NCI-H2227 treated with DMSO at 0.1 percent for 48 hours (cell line): ENCODE measurements at places on chromosomes 13 and 19.

GRCh38 chr19:8973501-8974091 lies 36.6 kb downstream of the MUC16 start:
- DNase-seq = no peak

DNA sequence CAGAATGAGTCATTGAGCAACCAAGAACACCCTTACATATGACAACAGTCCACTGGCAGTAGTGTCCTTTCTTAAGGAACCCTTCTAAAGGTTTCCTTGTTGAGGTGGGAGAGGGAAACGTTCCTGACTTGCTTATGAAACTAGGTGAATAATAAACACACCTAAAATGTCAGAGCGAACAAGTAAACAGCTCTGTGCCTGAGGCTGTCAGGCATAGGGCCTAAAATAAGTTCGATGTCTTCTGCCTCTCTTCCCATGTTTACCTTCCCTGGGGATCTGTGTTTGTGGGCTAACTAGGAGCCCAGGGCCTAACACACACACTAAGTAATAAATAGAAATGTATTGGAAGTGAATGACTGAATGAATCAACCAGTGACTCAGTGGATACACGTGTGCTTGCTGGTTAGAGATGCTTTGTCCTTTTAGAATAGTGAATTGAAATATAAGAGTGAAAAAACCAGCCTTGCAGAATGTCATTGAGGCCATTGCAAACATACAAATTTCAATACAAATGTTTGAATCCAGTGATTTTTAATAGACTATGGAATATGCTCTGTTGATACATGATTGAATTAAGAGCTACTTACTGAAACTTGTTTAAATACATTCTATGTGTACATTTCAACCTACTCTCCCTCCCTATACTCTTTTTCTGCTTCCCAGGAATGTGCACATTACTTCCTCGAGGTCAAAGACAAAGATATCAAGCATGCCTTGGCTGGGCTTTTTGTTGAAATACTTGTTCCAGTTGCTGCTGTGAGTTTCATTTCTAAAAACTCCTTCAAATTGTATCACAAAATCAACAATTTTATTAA lies 102.9 kb downstream of the FRY start:
- no peak for DNase-seq

DNA sequence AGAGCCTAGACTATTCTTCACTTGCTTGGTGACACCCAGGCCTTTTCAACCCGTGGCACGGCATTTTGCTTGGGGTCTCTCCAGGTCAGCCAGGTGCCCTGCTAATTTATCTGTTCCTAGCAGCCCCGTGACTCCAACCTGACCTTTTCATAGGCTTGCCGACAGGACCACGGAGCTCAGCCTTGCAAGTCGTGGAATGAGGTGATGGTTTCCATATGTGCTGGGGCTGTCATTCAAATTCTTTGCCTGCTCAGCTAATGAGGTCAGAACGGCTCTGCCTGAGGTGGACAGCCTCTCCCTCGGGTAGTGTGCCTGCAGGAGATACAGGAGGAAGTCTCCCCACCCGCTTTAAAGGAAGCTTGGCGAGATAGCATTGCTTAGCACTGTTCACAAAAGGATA lies 61.0 kb downstream of the SHISA2 start:
- DNase-seq = no peak

DNA sequence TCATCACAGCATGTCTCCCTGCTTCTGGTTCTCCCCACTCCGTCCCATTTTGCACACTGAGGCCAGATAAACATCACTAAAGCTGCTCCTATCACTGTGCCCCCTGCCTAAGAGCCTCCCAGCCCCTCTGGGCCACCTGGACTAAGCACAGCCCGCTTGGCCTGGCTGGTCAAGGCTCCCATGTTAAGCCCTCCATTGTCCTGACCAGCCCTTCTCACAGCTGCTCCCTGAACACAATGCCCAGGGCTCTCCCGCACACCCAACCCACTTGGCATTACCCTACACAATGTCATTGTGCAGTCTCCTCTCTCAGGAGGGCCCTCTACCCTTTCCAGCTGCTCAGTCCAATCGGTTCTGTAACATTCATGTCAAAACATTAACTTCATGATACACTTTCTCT lies 133.4 kb downstream of the NUFIP1 start:
- DNase-seq = no peak

- DNase-seq = no peak
These were observed 6.1 kb upstream of the ZNF543 start for GRCh38 chr19:57314146-57314545.

DNA sequence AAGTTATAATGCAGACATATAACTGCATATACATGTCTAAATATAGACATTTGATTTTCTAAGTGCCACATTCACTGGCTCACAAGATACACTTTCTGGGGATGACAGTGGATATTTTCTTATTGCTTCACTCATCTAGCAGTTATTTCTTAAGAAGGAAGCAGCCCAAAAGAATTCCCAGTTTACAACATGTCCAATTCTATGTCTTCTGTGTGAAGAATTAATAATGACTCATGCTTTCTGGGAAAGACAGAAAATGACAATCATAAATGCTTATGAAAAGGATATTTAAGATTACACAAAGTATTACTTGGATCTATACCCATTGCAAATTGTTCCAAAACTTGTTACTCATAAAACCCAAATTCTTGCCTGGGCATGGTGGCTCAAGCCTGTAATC lies 543.4 kb downstream of the SUCLA2 start:
- no peak for DNase-seq

GRCh38 chr19:15015946-15016542 lies 33.2 kb upstream of the CASP14 start:
- DNase-seq = no peak

DNA sequence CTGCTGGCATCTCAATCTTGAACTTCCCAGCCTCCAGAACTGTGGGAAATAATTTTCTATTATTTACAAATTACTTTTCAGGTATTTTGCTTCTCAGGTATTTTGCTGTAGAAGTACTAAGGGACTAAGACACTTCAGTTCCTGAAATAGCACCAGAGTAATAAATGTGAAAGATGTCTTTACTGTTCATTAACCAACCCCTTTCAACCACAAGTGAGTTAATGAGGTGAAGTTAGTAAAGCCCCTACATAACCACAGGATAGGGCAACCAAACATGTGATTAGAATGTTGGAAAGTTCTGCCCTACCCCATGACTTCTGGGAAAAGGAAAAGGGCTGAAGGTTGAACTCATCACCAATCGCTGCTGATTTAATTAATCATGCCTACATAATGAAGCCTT lies 2.7 kb upstream of the ZNF345 start:
- DNase-seq = no peak

- DNase-seq = no peak
These were observed 5.2 kb upstream of the RINL start for GRCh38 chr19:38883286-38883685.

GRCh38 chr19:54451997-54452396 lies 3.0 kb downstream of the LENG8 start:
- DNase-seq = no peak

- DNase-seq = no peak
These were observed 2.5 kb downstream of the KANK3 start for GRCh38 chr19:8340341-8341096.

DNA sequence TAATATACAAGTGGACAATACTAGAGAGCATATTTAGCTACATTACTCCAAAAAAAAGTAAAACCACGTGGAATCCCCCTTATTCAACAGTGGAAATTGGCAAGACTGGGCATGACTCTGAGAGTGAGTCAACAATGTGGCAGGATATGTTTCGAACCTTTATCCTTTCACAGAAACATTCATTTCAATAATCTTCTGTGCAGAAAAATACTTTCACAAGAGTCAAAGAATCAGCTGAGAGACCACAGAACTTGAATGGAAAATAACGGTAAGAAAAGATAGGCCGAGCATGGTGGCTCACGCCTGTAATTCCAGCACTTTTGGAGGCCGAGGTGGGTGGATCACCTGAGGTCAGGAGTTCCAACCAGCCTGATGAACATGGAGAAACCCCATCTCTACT lies 25.1 kb upstream of the CD70 start:
- no peak for DNase-seq

DNA sequence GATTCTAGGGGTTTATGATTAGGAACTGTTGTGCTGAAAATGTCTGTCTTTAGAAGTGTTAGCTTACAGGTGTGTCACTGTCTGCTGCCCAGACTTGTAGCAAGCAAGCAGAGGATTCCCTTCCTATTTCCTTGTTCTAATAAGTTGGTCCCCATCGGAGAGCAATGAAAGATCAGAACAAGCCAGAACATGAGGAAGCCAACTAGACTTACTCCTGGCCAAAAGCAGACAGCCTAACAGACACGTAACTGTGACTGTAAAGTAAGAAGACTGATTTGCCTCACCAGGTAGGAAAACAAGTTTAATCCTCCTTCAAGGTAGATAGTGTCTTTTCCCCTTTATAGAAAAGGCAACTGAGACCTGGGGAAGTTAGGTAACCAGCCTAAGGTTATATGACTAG lies 12.5 kb downstream of the POLR1D start:
- DNase-seq = no peak

- no peak for DNase-seq
These were observed 188.2 kb downstream of the KCNRG start for GRCh38 chr13:50203256-50203941.

DNA sequence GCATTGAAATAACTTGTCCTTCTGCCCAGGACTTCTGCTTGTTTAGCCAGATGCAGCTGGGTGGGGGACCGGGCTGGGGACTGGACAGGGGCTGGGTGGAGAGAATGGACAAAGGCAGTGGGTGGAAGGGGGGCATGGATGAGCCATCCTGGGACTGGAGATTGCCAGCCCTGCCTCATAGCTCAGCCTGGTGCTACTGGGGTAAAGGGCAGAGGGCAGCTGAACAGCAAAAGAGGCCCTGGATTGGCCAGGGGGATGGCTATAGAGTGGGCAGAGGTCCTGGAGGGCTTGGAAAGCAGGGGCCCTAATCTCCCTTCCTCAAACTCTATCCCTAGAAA lies 17.7 kb upstream of the PLAUR start:
- no peak for DNase-seq

- no peak for DNase-seq
These were observed 640.8 kb downstream of the EFNB2 start for GRCh38 chr13:105894697-105895096.

DNA sequence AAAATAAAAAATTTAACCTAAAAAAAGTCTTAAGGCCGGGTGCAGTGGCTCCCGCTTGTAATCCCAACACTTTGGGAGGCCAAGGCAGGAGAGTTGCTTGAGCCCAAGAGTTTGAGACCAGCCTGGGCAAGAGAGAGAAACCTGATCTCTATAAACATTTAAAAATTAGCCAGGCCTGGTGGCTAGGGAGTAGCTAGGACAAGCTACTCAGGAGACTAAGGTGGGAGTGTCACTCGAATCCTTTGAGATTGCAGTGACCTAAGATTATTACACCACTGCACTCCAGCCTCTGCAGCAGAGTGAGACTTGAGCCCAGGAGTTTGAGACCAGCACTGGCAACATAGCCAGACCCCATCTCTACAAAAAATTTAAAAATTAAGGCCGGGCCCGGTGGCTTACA lies 1.1 kb downstream of the CCDC97 start:
- DNase-seq = no peak

DNA sequence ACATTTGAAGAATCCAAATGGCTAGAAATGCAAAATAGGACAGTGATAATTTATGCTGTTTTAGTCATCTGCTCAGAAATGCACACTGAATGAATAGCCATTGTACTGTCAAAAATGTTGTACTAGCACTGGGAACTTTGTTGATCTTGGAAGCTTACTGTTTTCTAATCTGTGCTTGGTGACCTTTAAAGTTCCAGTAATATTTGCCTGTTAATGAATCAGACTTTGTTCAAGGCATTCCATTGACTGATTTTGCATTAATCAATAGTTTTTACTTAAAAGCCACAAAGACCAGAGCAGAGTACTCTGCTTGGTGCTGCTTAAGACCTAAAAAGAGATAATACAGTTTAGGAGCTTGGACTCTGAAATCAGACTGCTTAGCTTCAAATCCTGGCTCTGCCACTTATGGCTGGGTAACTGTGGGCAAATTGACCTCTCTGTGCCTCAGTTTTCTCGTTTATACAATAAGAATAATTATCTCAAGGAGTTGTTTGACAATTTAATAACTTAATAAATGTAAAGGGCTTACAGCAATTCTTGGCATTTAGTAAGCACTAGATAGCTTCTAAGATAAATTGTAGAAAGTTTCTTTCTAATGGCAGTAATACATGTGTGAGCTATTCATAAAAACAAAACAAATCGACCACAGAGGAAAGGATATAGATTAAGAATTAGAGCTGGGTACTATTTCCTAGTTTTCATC lies 4.6 kb upstream of the SLAIN1 start:
- no peak for DNase-seq

DNA sequence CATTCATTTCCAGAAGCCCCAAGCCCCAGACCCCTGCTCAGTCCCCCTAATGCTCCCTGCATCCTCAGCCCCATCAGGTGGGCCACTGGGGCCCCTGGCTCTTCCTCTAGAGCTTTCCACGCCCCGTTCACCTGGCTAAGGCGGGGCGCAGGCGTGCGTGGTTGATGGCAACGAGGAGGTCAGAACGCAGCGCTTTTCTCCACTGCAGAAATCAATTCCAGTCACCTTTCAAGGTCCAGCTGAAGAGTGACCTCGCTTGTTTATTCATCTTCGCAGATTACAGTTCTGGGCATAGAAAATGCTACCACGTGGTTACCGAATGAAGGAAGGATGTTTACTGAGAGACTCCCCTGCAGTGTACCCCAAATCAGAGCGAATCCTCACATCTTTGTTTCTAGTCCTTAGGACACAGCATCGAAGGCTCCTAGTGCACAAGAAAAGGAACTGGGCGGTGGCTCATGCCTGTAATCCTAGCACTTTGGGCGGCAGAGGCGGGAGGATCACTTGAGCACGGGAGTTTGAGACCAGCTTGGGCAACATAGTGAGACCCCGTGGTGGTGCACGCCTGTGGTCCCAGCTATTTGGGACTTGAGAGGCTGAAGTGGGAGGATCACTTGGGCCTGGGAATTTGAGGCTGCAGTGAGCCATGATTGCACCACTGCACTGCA lies 828 bp upstream of the PBX4 start:
- DNase-seq = peak; percentile 12

DNA sequence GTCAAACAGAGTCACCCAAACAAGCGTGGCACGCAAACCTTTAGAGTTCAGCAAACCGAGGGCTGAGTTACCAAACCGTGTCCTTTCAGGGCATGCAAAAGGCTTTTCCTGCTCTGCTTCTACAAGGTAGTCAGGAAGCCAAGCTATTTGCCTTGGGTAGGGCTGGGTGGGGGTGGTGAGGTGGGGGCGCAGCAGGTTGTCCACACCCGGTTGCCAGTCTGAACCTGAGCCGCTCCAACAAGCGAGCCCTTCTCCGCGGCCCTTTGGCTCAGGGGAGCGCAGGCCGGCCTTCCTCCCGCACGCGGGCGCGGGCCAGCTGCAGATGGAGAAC lies 347 bp upstream of the CLDN10 start:
- DNase-seq = peak; percentile 2

- DNase-seq = no peak
These were observed 413.1 kb downstream of the KCNRG start for GRCh38 chr13:50428183-50428877.
